ENCODE measurements at places on chromosomes 3 and 15. TPM values are rescaled to one million over a fixed set of nuclear protein-coding genes. Genes with fewer than 3 reads are reported as not detected.

The OSTN gene
- total RNA-seq = not detected

The HRG gene
- total RNA-seq = not detected

The AGTR1 gene
- total RNA-seq = 2.7 TPM

The PTH1R gene
- total RNA-seq = 1.1 TPM

The RBP2 gene
- not detected for total RNA-seq

The CPN2 gene
- not detected for total RNA-seq

The SMCO1 gene
- under 0.01 TPM for total RNA-seq
